T-helper 2 cell treated with Interferon-gamma antibody and Interleukin-4, amounts not matched to agents 5 μg/mL and 100 μg/mL, for 36 hours (primary cell): ENCODE measurements at places on chromosomes 4 and X.

GRCh38 chrX:102627640-102628039, 23.6 kb upstream of the GPRASP1 start:
- no peak overlapping the region for H3K4me3 ChIP-seq
- peaks cover 2% of the 10 kb centered on the region for H3K36me3 ChIP-seq
- peaks cover 1% of the 10 kb centered on the region for H3K4me1 ChIP-seq
- H3K27me3 ChIP-seq: no peaks in the 10 kb centered on the region
- DNase-seq: no peak
- no peak overlapping the region for H3K27ac ChIP-seq

DNA sequence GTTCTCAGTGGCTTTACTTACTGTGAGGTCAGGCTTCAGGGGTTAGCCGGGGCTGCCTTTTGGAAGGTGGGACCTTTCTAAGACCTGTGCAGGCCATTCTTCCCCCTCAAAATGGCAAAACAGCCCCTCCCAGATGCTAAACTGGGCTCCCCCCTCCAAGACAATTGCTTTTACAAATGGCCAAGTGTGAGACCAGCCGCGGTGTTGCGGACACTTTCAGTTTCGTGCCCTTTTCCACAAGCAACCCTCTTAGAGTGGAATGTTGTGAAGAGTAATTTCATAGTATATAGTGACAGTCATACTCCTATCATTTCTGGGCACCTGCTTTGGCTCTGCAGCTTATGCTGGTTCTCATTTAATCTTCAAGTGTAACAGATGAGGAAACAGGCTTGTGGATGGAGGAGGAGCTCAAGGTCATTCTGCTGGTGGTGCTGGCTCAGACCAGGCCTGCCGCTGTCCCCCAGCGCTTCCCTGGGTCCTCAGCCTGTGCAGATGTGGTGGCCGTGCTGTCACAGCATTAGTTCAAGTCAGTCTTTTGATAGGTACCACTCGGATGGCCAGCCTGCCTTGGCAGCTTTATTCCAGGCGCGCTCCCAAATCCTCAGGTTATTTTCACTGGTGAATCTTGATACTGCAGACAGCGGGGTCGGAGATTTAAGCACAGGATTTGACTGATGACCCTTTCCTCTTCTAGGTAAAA, 55.0 kb upstream of the TADA2B start:
- DNase-seq: no peak
- H3K27me3 ChIP-seq: no peaks in the 10 kb centered on the region
- peaks cover 53% of the 10 kb centered on the region for H3K4me1 ChIP-seq
- no peak overlapping the region for H3K27ac ChIP-seq
- peak overlapping the region; percentile 100 for H3K4me3 ChIP-seq
- H3K36me3 ChIP-seq: peaks cover 14% of the 10 kb centered on the region

DNA sequence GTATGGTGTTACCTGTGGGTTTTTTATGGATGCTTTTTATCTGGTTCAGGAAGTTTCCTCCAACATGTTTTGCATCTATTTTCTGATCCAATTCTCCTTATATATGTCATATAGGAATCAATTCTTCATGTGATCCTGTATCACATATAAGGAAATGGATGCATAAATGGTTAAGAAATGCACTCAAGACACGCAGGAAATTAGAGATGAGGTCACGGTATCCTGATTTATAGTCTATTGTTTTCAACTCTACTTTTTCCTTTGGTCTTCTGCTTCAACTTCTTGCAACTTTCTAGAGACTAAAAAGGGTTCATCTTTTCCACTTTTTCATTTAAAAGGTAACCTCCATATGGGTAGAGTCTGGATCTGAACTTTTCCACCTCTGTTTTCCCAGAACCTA, 33.6 kb upstream of the IL13RA1 start:
- no peak for DNase-seq
- no peaks in the 10 kb centered on the region for H3K4me1 ChIP-seq
- peaks cover 10% of the 10 kb centered on the region for H3K36me3 ChIP-seq
- no peak overlapping the region for H3K27ac ChIP-seq

DNA sequence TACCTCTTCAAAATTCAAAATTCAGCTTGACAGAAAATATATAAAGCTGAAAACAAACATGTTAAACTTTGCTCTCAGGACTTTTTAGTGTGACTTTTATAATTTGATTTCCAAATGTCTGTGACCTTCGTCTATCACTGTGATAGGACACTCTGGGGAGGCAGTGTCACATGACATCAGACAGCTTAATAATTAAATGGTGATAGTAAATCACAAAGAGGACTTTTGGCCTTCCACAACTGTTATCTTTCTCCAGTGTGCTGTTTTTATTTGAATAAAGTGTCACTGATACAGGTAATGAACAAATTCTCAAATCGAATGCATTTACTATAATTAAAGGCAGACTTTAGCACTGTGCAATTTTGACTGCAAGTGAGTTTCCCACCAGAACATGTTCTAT, 83.1 kb downstream of the MID1 start:
- no peak overlapping the region for H3K4me3 ChIP-seq
- no peaks in the 10 kb centered on the region for H3K36me3 ChIP-seq
- no peak for DNase-seq
- no peak overlapping the region for H3K27ac ChIP-seq

DNA sequence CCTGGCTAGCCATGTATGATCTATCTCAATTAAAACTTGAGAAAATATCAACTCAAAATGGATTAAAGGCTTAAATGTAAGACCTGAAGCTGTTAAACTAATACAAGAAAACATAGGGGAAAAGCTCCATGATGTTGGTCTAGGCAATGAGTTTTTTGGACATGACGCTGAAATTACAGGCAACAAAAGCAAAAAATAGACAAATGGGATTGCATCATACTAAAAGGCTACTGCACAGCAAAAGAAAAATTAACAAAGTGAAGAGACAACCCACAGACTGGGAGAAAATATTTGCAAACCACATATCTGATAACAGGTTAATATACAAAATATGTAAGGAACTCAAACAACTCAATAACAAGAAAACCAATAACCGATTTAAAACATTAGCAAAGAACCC, 8.4 kb downstream of the GC start:
- no peaks in the 10 kb centered on the region for H3K36me3 ChIP-seq
- H3K27ac ChIP-seq: no peak overlapping the region

DNA sequence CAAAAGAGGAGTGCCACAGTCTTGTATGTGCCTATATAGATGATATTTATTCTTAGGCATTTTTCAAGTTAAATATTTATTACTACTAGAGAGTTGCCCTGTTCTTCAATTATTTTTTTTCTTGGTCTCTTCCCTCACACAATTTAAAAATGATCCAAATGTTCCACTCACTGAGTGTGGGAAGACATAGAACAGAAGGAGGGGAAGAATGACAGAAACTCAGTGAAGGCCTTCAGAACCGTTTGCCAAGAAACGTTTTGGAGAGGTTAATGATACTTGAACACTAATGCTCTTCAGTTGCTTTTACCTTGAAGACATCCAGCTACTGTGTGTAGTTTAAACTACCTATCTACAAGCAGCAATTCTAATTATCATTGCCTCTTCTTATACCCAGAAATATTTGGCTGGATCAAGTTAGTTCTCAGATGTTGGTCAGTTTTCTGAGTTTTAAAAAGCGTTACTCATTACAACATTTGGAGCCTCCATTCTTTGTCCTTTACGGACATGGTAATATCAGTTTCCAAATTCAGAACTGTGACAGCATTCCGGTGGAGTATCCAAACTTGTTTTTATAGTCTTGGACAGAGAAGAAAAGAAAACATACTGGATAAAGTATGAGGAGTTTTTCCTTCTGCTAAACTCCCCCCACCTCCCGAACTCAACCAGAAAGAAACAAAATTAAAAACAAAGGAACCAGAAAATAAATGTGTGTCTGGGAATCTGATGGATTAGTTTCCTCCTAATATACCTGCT, 389.7 kb downstream of the SPRY1 start:
- H3K27ac ChIP-seq: no peak overlapping the region
- no peak overlapping the region for H3K4me3 ChIP-seq
- no peaks in the 10 kb centered on the region for H3K4me1 ChIP-seq
- no peaks in the 10 kb centered on the region for H3K36me3 ChIP-seq

- H3K27ac ChIP-seq: no peak overlapping the region
- no peak for DNase-seq
- no peaks in the 10 kb centered on the region for H3K27me3 ChIP-seq
- H3K36me3 ChIP-seq: no peaks in the 10 kb centered on the region
Measured at GRCh38 chrX:31293409-31293808, 221.6 kb upstream of the FTHL17 start.

GRCh38 chr4:155207534-155208257, 740 bp upstream of the NPY2R start:
- no peaks in the 10 kb centered on the region for H3K36me3 ChIP-seq
- DNase-seq: no peak
- no peak overlapping the region for H3K4me3 ChIP-seq
- peaks cover 38% of the 10 kb centered on the region for H3K27me3 ChIP-seq

- H3K27me3 ChIP-seq: peaks cover 3% of the 10 kb centered on the region
- H3K4me1 ChIP-seq: peaks cover 7% of the 10 kb centered on the region
- no peak for DNase-seq
Measured at GRCh38 chrX:10169175-10169574, 12.4 kb downstream of the CLCN4 start.

DNA sequence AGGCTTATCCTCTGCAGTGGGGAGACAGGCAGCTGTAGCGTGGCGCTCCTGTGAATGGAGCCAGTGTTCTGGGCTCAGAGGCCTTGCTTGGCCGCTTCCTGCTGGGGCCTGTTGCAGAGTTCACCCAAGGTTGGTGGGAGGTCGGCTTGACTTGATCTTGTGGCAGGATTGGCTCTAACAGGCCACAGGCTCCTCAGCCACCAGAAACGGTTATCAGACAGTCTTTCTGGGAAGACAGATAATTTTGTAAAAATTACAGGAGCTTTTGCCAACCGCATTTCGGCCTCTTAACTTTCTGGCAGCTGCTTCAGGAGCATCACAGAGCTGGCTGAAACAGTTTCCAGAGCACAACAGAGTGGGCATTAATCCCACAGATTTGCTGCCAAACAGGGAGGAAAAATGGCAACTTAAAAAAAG, 66.4 kb downstream of the DIPK2B start:
- H3K4me3 ChIP-seq: no peak overlapping the region
- DNase-seq: no peak
- no peaks in the 10 kb centered on the region for H3K27me3 ChIP-seq
- no peaks in the 10 kb centered on the region for H3K36me3 ChIP-seq
- no peak overlapping the region for H3K27ac ChIP-seq

DNA sequence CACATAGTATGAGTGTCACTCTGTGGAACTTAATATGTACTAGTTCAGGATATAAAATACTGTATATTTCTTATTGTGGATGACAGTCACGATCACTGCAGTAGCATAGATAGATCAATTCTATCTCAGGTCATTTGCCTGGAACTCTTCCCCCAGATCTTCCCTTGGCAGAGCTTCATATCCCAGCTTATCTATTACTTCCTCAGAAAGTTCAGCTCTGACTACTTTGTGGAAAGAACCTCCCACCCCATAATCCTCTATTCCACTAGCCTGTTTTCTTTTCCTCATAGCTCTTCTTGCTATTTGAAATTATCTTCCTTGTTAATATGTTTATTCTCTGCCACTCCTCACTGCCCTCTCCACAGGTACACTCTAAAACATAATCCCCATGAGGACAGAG, 10.9 kb downstream of the FAM241A start:
- no peak overlapping the region for H3K4me3 ChIP-seq

- H3K36me3 ChIP-seq: peaks cover 2% of the 10 kb centered on the region
- peaks cover 16% of the 10 kb centered on the region for H3K4me1 ChIP-seq
- no peaks in the 10 kb centered on the region for H3K27me3 ChIP-seq
- peak overlapping the region; percentile 52 for H3K27ac ChIP-seq
Measured at GRCh38 chr4:37765741-37766140, 60.7 kb upstream of the PGM2 start.

GRCh38 chr4:42401171-42401570, 3.9 kb downstream of the SHISA3 start:
- H3K36me3 ChIP-seq: no peaks in the 10 kb centered on the region
- no peak overlapping the region for H3K4me3 ChIP-seq
- H3K27me3 ChIP-seq: peaks cover 58% of the 10 kb centered on the region
- no peak for DNase-seq

DNA sequence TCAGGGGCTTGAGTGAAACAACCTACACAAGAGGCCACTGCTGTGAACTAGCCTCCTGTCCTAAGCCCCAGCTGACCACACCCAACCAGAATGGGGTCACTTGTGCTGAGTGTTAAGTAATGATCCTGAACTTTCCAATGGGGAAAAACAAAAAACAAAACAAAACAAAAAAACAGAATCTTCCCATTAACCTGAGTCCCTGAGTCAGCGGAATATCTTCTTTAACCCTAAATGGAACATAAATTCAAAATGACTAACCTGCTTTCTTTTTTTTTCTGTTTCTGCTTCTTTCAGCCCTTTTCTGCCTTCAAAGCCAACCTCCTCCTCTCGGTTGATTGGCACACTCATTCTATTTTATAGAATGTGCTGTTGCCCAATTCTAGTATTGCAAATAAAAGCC, 31.2 kb upstream of the MAGEA8 start:
- peaks cover 9% of the 10 kb centered on the region for H3K27me3 ChIP-seq
- H3K4me1 ChIP-seq: no peaks in the 10 kb centered on the region
- H3K36me3 ChIP-seq: no peaks in the 10 kb centered on the region
- H3K4me3 ChIP-seq: no peak overlapping the region
- no peak overlapping the region for H3K27ac ChIP-seq

DNA sequence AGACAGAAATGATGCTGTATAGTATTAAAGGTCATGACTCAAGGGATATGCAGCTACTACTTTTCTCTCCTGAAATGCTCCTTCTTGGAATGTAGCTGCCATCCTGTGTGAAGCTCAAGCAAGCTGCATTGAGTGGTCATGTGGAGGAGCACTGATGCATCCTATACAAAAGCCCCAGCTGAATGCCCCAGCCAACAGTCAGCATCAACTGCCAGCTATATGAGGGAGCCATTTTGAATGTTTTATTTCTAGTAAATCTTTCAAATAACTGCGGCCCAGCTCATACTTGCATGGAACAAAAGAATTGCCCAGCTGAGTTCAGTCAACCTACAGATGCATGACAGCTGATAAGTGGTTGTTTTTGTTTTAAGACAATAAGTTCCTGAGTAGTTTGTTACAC, 165.0 kb upstream of the GEMIN8 start:
- no peak overlapping the region for H3K27ac ChIP-seq
- H3K4me3 ChIP-seq: no peak overlapping the region
- DNase-seq: no peak
- no peaks in the 10 kb centered on the region for H3K4me1 ChIP-seq
- no peaks in the 10 kb centered on the region for H3K36me3 ChIP-seq

- no peak overlapping the region for H3K27ac ChIP-seq
- no peaks in the 10 kb centered on the region for H3K36me3 ChIP-seq
Measured at GRCh38 chr4:151960449-151961230, 199.8 kb upstream of the GATB start.

DNA sequence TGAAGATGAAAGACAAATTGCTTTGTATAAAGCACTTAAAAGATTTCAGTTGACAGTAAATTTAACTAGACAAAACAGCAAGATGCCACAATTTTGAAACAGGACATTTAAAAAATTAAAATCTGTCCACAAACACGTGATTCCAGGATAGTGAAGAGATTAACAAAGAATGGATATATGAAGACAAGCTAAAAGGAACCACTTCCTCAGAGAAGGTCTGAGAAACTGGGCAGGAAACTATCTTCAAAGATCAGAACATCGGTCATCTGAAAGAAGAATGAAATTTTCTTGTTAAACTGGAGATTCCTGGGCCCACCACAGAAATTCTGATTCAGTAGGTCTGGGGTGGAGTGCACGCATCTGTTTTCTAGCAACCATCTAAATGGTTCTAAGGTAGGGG, 1.4 kb downstream of the RWDD4 start:
- H3K4me1 ChIP-seq: peaks cover 20% of the 10 kb centered on the region
- DNase-seq: no peak

GRCh38 chr4:100246697-100247096, 56.4 kb upstream of the DDIT4L start:
- peaks cover 6% of the 10 kb centered on the region for H3K27me3 ChIP-seq
- H3K36me3 ChIP-seq: no peaks in the 10 kb centered on the region
- H3K27ac ChIP-seq: no peak overlapping the region
